ENCODE measurements at places on chromosomes 4 and X. TPM values are rescaled to one million over a fixed set of nuclear protein-coding genes. Genes with fewer than 3 reads are reported as not detected.

DNA sequence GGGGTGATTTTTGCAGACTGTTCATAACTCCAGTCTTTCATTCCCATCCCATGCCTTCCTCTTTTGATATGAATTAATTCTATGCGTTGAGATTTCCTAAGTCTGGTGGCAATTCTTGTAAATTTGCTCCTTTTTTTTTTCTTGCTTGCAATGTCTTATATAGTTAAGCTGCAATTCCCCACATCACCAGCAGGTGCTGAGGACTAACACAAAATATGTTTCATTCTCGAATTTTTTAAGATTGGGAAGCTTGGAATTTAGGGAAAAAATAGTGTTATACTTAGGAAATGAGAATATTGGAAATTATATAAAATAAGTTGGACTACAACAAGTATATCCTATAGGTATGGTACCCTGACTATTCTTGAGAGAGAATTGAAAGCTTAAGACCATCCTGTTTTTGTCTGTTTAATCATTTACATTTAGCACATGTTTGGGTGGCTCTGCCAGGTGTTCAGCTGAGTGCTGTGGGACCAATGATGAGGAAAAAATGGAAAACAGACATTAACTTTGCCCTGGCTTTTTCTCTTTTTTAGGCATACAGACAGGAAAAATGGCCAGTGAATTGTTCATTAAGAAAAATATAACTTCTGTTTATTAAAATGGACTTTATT is 30.2 kb downstream of the AFF2 start:
- DNase-seq, result peak; percentile 6

GRCh38 chr4:8732092-8732491 is 139.5 kb downstream of the CPZ start:
- no peak for DNase-seq

GRCh38 chrX:78944351-78944750 is 840 bp upstream of the P2RY10 start:
- DNase-seq, result no peak

DNA sequence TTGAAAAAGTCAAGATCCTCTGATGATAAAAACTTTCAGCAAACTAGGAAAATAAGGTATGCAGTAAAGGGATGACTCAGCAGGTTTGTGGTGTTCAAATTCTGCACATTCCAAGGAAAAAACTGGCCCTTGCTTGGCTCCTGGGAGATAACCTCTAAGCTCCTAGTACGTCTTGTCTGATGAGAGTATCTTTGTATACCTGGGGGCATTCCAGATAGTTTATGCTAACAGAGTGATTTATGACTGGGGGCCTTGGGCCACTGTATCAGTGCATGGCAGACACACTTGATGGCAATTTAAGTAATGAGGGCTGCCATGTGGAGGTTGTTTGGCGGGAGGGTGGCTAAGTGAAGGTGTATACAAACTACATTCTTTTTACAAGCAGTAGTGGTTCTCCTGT is 56.9 kb downstream of the NSG1 start:
- DNase-seq, result peak; percentile 73

GRCh38 chr4:151169223-151169622 is 69.8 kb downstream of the RPS3A start:
- peak; percentile 98 for DNase-seq

DNA sequence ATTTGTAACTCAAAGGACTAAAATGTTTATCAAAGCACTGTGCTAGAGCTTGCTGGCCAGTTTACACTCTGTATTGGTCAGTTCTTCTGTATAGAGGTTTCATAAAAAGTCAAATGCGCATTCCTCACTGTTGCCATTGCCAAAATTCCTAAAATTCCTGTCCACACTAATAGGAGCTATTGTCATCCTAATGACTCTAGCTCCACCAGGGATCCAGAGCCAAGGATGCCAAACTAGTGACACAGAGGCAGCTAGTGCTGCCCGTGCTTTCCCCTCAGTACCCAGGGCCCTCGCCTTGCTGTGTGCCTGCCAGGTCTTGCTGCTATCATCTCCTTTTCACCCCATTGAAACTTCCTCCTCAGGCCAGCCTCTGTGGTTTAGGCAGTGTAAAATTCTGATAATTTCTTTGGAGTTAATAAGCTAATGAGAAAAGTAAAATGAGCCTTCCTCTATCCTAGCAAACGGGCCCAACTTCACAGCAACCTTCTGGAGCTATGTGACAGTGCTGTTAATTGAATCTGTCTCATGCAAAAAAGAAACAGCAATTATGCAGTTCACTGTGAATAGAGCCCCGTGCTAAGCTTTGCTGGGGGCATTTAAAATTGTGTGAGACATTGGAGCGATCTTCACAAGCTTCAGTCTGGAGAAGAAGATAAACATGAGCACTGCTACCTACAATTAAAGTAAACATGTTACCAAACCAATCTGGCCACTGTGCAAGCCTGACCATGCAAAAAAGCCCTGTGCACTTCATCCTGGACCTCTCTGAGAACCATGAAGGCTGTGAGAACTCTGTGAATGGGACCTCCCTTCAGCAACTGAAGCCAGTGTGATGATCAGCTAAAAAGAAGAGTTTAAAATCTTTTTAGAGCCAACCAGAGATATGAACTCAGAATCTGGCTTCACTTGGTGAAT is 43.1 kb upstream of the FGF2 start:
- peak; percentile 97 for DNase-seq

- peak; percentile 8 for DNase-seq
Observed at GRCh38 chrX:118459494-118459893, 36.1 kb upstream of the DOCK11 start.

- peak; percentile 11 for DNase-seq
Observed at GRCh38 chr4:54423066-54423465, 194.0 kb downstream of the PDGFRA start.

DNA sequence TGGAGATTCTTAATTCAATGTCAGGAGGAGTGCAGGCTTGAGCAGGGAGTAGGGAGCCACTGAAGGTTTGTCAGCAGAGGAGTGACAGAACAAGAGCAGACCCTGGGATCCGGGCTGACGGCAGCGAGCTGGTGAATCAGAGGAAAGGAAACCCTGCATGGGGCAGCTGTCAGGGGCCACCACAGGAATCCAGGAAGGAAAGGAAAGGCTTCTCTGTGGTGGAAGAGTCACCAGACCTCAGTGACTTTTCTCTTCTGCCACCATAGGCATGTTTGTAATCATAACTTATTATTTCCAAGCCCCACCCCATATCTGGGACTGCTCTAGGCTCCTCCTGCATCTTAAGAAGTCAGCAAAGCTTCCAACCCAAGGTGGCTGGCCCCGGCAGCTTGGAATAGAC is 150.9 kb downstream of the BCOR start:
- peak; percentile 80 for DNase-seq

DNA sequence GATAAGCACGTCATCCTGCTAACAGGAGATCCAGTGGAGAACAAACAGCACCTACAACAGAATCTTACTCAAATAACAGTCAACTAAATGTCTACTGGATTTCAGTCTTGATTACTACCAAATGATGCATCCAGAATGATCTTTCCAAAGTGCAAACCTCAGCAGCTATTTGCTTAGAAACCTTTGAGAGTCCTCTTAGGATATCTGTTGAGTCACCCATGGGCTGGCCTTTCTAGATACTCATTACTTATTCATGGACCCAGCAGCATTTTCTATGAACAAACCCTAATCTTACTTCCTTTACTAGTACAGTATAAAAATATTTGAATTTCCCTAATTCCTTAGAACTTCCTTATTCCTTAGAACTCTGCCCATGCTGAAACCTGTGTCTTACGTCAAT is 118.5 kb upstream of the PABPC4L start:
- peak; percentile 22 for DNase-seq

GRCh38 chr4:172095161-172095560 is 282.0 kb downstream of the GALNTL6 start:
- DNase-seq, result peak; percentile 1

DNA sequence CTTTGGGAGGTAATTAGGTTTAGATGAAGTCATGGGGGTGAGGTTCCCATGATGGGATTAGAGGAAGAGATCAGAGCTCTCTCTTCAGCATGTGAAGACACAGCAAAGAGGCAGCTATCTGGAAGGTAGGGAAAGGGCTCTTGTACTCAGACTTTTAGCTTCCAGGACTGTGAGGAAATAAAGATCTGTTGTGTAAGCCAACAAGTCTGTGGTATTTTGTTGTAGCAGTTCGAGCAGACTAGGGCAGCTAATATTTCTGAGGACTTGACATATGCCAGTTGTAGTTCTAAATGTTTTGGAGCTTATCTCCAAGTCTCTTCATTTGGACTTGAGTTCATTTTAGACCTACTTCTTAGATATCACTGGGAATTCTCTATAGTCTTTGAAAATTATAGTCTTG is 137.3 kb upstream of the PDE5A start:
- no peak for DNase-seq

DNA sequence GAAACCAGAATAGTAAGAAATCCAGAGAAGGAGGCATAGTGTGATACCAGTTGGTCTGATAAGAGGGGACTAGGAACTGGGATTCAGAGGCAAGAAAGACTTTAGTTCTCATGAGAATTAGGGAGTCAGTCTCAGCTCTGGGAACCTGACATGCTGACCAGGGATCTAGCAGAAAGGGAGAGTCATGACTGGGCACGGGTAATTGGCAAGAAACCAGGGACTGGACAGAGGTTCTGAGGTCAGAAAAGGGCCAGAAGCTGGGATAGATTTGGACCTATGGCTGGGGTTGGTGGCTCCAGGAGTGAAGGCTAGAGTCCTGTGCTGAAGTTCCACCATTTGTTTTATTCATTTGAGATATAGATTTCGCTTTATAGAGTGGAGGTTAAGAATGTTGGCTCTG is 110.2 kb upstream of the C1GALT1C1 start:
- no peak for DNase-seq

- no peak for DNase-seq
Observed at GRCh38 chrX:20221902-20222301, 44.8 kb downstream of the RPS6KA3 start.

GRCh38 chr4:181710143-181710542 is 533.1 kb upstream of the TENM3 start:
- no peak for DNase-seq

DNA sequence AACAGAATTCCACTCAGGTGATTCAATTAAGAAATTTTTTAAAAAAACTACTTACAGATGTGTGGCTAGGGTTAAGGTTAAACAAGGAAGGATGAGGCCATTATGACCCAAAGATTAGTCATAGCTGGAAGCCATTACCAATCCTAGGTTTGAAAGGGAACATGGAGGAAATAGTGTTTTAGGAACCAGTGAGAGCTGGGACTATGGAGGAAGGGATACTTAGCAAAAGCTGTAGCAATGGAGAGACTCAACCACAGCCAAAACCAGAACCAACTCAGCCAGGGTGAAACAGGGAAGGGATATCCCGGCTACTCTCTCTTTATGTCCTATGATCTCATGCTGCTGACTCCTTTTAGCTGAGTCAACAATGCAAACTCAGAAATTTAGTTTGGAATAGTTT is 148.6 kb upstream of the CNKSR2 start:
- no peak for DNase-seq

DNA sequence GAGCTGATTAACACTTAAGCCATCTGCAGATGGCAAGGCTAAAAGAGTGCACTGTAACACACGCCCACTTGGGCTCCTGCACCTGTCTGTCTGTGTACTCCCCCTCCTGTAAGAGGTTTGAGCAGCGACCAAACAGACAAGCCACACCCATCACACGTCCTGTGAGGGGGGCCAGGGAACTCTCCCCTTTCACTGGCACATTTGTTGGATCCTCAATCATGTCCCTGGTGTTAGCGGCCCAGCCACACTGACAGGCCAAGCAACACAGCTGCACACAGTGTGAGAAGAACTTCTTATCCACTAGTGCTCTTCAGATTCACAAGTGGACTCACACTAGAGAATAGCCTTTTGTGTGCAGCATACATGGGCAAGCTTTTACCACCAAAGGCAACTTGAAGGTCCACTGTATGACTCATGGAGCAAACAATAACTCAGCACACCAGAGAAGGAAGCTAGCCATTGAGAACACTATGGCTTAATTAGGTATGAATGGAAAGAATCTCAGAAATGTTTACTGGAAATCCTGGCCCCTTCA is 29.1 kb upstream of the UTP14A start:
- peak; percentile 74 for DNase-seq

- no peak for DNase-seq
Observed at GRCh38 chr4:175935016-175935661, 123.1 kb upstream of the GPM6A start.

- peak; percentile 72 for DNase-seq
Observed at GRCh38 chrX:71846429-71846828, 64.2 kb upstream of the NHSL2 start.

DNA sequence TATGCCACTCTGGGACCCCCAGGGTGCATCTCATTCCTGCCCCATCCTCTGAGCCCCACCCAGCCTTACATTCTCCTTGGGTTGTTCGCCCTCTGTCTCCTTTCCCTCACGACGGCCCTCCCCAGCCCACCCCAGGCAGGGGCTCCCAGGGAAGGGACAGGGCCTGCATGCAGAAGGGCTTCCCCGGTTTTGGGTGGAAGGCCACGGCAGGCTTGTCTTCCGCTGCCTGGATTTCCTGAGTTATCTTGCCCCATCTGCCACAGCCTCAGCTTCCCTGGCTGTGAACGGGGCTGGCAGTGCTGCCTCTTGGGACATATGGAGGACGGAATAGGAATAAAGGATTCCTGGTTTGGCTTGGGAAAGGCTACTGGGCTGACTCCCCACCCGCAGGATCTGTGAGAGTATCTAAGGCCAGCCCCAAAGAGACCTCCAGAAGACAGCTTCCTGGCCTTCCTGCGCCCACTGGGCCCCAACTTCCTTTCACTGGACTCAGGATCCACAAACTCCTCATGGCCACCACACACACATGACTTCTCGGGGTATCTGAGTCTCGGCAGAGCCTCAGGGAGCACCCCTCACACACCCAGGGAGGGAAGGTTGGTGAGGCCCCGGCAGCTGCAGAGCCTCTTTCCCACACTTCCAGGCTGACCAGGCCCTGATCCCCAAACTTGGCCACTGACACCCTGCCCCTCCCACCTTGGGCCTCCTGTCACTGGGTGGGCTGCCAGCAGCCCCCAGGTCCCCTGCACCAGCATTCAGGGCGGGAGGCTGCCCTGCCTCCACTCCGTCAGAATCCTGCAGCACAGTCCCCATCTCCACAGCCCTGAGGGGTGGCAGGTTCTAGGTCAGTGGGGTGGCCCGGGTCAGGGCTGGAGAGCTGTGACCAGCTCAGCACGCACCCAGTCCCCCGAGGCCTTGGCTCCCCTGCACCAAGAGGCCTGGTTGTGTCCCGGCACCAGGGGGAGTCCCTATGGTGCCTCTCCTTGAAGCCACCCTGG is 3.5 kb upstream of the MXD4 start:
- no peak for DNase-seq

The HAUS7 gene
- total RNA-seq, result 12.1 TPM

The CFP gene
- total RNA-seq, result 0.17 TPM

The KLB gene
- not detected for total RNA-seq

The ZIC3 gene
- 0.31 TPM for total RNA-seq

The CFAP99 gene
- total RNA-seq, result not detected

The CCDC149 gene
- total RNA-seq, result 10.2 TPM

The TRPC5OS gene
- total RNA-seq, result not detected

The CLIC2 gene
- not detected for total RNA-seq

The FABP2 gene
- not detected for total RNA-seq
